GM12878 (cell line): ENCODE measurements at places on chromosomes 7 and 10.
A peak's percentile ranks its signal among the peaks of the same experiment; 100 is the strongest.

- H3K27me3 ChIP-seq: no peaks in the 10 kb centered on the region
- no peak for DNase-seq
- H3K4me3 ChIP-seq: no peak overlapping the region
- no peaks in the 10 kb centered on the region for H3K4me1 ChIP-seq
- H3K36me3 ChIP-seq: no peaks in the 10 kb centered on the region
- no peak overlapping the region for H3K27ac ChIP-seq
These were observed 986.4 kb downstream of the REEP3 start for GRCh38 chr10:64507651-64508028.

DNA sequence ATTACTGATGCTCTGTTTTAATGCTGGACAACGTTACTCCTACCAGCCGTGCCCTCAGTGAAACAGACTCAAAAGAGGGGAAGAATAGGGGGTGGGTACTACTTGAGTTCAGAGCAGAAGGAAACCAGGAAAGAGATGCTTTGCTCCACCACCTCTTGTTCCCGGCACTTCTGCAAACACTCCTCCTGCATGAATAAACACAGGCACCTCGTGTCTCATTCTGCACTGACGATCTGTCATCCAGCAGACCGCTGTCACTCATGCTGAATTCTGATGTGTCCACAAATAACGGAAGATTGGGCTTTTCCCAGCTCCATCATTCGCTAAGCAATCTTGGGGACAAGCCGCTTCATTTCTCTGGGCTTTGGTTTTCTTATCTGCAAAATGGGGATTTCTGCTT, 26.7 kb downstream of the YWHAG start:
- H3K27me3 ChIP-seq: no peaks in the 10 kb centered on the region
- H3K4me1 ChIP-seq: no peaks in the 10 kb centered on the region
- H3K4me3 ChIP-seq: no peak overlapping the region
- H3K36me3 ChIP-seq: peaks cover 29% of the 10 kb centered on the region
- DNase-seq: no peak

- DNase-seq: peak; percentile 56
- H3K4me1 ChIP-seq: peaks cover 12% of the 10 kb centered on the region
- 0 out of 2 replicates have a peak, but pooled peaks cover 3% of the 10 kb centered on the region for H3K36me3 ChIP-seq
- H3K27me3 ChIP-seq: no peaks in the 10 kb centered on the region
- peak overlapping the region; percentile 58 for H3K4me3 ChIP-seq
These were observed 7.3 kb downstream of the NCOA4 start for GRCh38 chr10:46022978-46023702.

DNA sequence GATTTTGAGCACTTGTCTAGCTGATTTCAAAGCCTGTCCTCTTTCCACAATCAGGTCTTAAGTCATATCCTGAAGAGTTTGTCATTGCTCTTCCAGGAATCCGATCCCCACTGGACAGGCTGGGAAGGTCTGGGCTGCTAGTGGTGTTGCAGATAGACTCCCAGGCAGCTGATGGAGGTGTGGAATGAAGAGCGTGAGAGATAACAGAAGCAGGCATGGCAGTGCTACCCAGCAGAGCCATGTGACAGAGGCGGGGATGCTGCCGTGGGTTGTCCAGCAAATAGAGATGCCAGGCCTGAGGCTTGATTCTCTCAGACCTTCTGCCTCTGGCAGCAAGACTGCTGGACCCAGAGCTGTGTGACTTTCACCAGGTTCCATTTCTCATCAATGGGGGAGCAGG, 116.5 kb upstream of the EEPD1 start:
- DNase-seq: no peak
- no peaks in the 10 kb centered on the region for H3K36me3 ChIP-seq
- H3K27ac ChIP-seq: no peak overlapping the region
- H3K4me1 ChIP-seq: no peaks in the 10 kb centered on the region
- H3K27me3 ChIP-seq: no peaks in the 10 kb centered on the region

DNA sequence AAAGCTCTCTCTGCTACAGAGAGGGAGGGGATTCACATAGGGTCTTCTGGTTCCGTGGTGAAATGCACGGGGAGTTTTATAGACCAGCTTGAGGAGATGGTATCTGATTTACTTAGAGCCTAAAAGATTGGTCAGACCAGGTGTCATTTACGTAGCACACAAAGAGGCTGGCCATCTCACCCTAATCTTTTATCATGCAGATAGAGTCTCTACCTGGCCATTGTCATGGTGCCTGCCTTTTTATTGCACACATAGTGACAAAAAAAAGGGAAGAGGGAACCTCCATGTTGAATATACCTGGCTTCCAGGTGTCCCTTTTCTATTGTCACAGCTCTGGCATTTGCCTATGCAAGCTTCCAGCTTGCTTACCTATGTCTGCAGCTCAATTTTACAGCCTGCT, 1456.1 kb downstream of the GATA3 start:
- no peaks in the 10 kb centered on the region for H3K4me1 ChIP-seq
- H3K27ac ChIP-seq: no peak overlapping the region
- no peaks in the 10 kb centered on the region for H3K36me3 ChIP-seq
- no peaks in the 10 kb centered on the region for H3K27me3 ChIP-seq
- H3K4me3 ChIP-seq: no peak overlapping the region

DNA sequence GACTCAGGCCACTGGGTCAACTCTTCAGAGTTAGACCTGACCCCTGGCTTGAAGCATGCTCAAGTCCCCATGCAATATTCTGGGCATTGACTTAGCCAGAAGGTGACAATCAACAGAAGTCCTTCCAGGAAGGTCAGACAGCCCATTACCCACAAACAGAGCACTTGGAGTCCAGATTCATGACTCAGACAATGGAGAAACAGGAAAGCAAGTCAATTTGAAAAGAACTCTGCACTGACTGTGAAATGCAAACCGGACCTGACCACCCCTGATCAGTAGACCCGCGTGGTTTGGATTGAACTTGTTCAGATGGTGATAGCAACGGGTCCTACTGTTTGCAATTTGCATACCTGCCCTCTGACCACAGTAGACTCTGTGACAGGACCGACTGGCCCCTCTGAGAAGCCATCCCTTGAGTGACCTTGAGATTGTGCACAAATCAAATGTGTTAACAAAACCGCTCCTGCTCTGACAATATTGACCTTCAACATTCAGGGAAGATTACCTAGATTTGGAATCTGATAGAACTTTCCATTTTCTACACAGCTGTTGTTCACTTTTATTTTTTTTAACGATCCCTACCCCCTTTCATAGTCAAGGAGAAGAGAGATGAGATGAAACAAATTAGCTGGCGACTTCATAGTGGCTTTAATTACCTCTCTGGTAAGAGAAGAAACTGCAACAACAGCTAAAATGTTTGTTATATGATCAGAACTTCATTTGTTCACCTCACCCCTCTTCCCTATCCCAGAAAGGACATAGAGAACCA, 138.7 kb downstream of the NRP1 start:
- H3K27ac ChIP-seq: no peak overlapping the region
- H3K4me3 ChIP-seq: no peak overlapping the region

DNA sequence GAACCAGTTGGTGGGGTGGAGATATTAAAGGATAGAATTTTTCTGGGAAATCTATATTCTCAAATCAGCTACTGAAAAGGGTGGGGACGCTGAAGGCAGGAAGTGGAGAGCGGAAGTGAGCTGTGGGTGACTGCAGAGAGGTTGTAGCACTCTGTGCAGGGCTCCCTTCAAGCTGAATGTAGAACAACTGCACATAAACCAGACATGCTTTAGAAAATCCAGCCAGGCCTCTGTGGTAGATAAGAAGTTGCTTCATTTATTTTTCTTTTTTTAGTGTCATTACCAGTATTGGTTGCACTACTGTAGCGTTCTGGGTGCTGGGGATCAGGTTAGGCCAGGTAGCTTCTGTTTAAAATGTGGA, 127.8 kb downstream of the CELF2 start:
- H3K4me3 ChIP-seq: peak overlapping the region; percentile 25; the same call in 1 of the 2 replicates
- DNase-seq: no peak
- H3K27ac ChIP-seq: peak overlapping the region; percentile 68
- H3K27me3 ChIP-seq: no peaks in the 10 kb centered on the region
- no peaks in the 10 kb centered on the region for H3K36me3 ChIP-seq
- H3K4me1 ChIP-seq: peaks cover 16% of the 10 kb centered on the region

- no peak for DNase-seq
- no peaks in the 10 kb centered on the region for H3K36me3 ChIP-seq
- H3K27me3 ChIP-seq: no peaks in the 10 kb centered on the region
- H3K27ac ChIP-seq: no peak overlapping the region
- H3K4me3 ChIP-seq: no peak overlapping the region
These were observed 220.4 kb upstream of the PTN start for GRCh38 chr7:137563981-137564380.

DNA sequence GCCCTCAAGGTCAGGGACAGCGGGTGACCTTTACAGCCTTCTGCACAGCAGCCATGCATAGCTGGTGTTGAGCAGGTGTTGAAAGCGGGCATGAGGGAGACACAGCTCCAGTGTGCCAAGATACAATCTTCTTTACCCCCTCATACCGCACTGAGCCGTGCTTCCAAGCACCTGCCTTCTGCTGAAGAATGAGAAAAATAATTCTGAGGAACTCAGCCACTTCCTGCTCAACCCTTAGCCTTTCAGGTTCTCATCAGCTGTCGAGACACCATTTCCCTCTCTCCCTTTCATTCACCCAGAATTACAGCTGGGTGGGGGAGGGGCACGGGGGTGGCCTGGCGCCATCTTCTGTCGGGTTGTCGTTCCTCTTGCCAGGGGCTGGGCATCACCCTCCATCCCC, 58.6 kb downstream of the COL13A1 start:
- no peak for DNase-seq
- no peaks in the 10 kb centered on the region for H3K36me3 ChIP-seq
- no peak overlapping the region for H3K27ac ChIP-seq
- no peak overlapping the region for H3K4me3 ChIP-seq
- H3K4me1 ChIP-seq: no peaks in the 10 kb centered on the region

DNA sequence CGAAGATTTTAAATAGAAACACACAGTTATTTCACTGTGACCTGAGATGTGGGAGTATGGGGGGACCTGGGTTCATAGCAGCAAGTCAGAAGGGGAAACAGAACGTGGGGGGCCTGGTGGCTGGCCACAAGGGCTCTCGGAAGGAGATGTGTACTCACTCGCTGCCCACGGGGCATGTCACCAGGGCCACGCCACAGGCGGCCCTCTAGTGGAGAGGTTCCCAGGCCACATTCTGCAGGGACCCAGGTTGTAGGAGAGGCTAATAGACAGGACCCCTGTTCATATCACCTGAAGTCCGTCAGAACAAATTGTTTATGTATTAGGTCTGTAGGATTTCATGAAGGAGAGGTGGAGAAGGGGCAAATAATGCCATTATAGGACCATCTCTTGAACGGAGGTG, 25.1 kb upstream of the SVOPL start:
- H3K27ac ChIP-seq: no peak overlapping the region
- H3K4me1 ChIP-seq: no peaks in the 10 kb centered on the region
- H3K27me3 ChIP-seq: no peaks in the 10 kb centered on the region
- H3K36me3 ChIP-seq: no peaks in the 10 kb centered on the region
- no peak for DNase-seq
- H3K4me3 ChIP-seq: no peak overlapping the region

DNA sequence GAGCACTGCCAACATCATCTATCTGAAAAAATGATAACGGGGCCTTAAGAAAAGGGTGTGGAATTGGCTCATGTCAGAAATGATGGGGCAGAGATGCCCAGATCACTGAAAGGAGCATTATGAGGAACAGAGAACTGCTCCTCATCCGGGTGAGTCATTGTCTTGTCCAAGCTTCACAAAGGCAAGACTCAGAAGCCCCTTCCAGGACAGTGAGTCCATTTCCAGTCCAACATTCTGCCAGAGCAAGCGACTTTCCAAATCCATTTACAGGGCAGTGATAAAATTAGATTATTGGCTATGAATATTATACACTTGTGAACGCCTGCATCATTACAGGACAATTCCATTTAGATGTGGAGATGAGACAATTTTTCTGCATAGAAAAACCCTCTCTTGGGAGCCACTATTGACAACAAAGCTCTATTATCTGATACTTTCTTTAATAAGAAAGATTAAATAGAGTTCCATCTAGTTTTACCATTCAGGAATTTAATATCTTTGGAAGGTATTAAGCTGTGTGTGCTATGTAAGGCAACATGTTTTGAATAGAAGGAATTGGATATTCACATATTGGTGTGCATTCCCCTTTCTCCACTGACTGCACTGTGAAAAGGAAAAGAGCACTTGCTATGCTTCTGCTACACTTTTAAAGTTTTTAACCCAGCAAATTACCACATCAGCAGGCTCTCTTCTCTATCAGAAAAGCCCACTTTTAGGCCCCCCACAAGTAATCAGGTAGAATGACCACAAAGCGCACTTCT, 159.6 kb downstream of the NRP1 start:
- H3K4me3 ChIP-seq: no peak overlapping the region
- no peak overlapping the region for H3K27ac ChIP-seq
- H3K4me1 ChIP-seq: no peaks in the 10 kb centered on the region
- H3K27me3 ChIP-seq: no peaks in the 10 kb centered on the region

GRCh38 chr7:44235582-44236332, 35.0 kb downstream of the YKT6 start:
- no peak overlapping the region for H3K27ac ChIP-seq
- no peak overlapping the region for H3K4me3 ChIP-seq
- no peaks in the 10 kb centered on the region for H3K36me3 ChIP-seq
- DNase-seq: no peak
- no peaks in the 10 kb centered on the region for H3K4me1 ChIP-seq

- no peak overlapping the region for H3K4me3 ChIP-seq
- 0 out of 2 replicates have a peak, but pooled peaks cover 3% of the 10 kb centered on the region for H3K27me3 ChIP-seq
- no peaks in the 10 kb centered on the region for H3K36me3 ChIP-seq
- no peak overlapping the region for H3K27ac ChIP-seq
These were observed 43.7 kb upstream of the INSIG1 start for GRCh38 chr7:155254018-155254417.

DNA sequence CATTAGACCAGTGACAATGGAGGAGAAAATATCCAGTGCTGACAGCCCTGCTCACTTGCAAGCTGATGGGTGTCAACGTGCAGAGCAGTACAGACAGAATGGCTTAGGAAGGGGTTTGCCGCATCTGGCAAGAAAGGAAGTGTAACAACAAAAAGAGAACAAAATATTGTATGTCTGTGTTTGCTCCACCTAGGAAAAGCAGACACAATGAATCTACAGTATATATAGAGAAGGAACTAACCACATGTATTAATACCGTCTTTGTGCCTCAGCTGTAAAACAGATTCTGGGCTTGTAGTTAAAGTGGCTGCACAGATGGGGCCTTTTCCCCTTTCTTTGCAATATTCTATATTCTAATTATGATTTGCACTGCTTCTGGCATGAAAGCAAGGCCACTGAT, 281.1 kb upstream of the MEOX2 start:
- no peaks in the 10 kb centered on the region for H3K36me3 ChIP-seq
- DNase-seq: no peak
- H3K4me1 ChIP-seq: no peaks in the 10 kb centered on the region
- H3K27me3 ChIP-seq: no peaks in the 10 kb centered on the region
- H3K4me3 ChIP-seq: no peak overlapping the region

GRCh38 chr7:22577470-22578001, 77.5 kb upstream of the STEAP1B start:
- no peak for DNase-seq
- no peaks in the 10 kb centered on the region for H3K36me3 ChIP-seq
- H3K4me3 ChIP-seq: no peak overlapping the region
- H3K4me1 ChIP-seq: no peaks in the 10 kb centered on the region
- no peaks in the 10 kb centered on the region; the same call in none of the 2 replicates for H3K27me3 ChIP-seq
